ENCODE measurements at places on chromosomes 6 and 20. TPM values are rescaled to one million over a fixed set of nuclear protein-coding genes. Genes with fewer than 3 reads are reported as not detected.

GRCh38 chr6:157763904-157764177, 59.2 kb upstream of the SNX9 start:
- no peaks in the 10 kb centered on the region for H3K27me3 ChIP-seq
- no peak for DNase-seq
- H3K4me1 ChIP-seq, result peaks cover 86% of the 10 kb centered on the region
- peak overlapping the region; percentile 40 for H3K4me3 ChIP-seq
- peak overlapping the region; percentile 97 for H3K27ac ChIP-seq

Gene EMILIN3
- total RNA-seq, result not detected

Gene LTB
- total RNA-seq, result 368 TPM

- H3K27me3 ChIP-seq, result no peaks in the 10 kb centered on the region
- H3K4me1 ChIP-seq, result peaks cover 48% of the 10 kb centered on the region
- H3K27ac ChIP-seq, result peak overlapping the region; percentile 81
- H3K36me3 ChIP-seq, result peaks cover 82% of the 10 kb centered on the region
- DNase-seq, result no peak
- no peak overlapping the region for H3K4me3 ChIP-seq
Observed at GRCh38 chr6:158771399-158772152, 47.6 kb downstream of the EZR start.

DNA sequence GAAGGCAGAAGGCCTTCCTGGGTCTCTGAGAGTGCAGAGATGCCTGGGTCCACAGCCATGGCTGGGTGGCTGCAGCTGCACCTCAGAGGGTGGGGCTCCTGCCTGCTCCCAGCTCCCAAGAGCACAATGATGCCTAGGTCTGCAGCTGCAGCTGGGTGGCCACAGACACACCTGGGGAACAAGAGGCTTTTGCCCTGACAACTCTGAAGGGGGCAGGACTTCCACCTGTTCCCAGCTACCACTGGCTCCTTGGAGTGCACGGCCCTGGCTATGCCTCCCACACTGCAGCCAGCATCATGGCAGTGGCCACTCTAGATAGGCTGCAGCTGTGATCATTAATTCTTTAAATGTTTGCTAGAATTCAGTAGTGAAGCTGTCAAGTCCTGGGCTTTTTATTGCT, 511.3 kb downstream of the ADGRB3 start:
- H3K4me1 ChIP-seq, result no peaks in the 10 kb centered on the region
- H3K27ac ChIP-seq, result no peak overlapping the region
- H3K4me3 ChIP-seq, result no peak overlapping the region
- no peak for DNase-seq
- H3K27me3 ChIP-seq, result no peaks in the 10 kb centered on the region

Gene CFAP206
- not detected for total RNA-seq

- H3K27me3 ChIP-seq, result peaks cover 20% of the 10 kb centered on the region
- peaks cover 4% of the 10 kb centered on the region for H3K4me1 ChIP-seq
- DNase-seq, result no peak
- H3K36me3 ChIP-seq, result no peaks in the 10 kb centered on the region
- no peak overlapping the region for H3K27ac ChIP-seq
Observed at GRCh38 chr6:5094327-5094726, 9.2 kb downstream of the PPP1R3G start.

Gene LKAAEAR1
- 0.43 TPM for total RNA-seq

GRCh38 chr6:156391977-156392376, 385.2 kb upstream of the ARID1B start:
- H3K4me1 ChIP-seq, result peaks cover 37% of the 10 kb centered on the region
- no peak overlapping the region for H3K27ac ChIP-seq
- no peaks in the 10 kb centered on the region for H3K36me3 ChIP-seq
- peaks cover 18% of the 10 kb centered on the region for H3K27me3 ChIP-seq
